ENCODE measurements at places on chromosomes 12 and 14.

DNA sequence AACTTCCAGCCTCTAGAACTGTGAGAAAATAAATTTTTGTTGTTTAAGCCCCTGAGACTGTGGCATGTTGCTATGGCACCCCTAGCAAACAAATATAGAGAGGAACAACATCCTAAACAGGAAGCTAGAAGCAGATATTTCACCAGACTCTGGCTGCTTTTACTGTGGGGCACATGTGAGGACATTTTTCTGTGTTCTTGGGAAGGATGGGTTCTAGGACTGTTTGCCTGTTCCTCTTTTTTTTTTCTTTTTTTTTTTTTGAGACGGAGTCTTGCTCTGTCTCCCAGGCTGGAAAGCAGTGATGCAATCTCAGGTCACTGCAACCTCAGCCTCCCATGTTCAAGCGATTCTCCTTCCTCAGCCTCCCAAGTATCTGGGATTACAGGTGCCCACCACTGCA lies 4.2 kb upstream of the HRK start:
- DNase-seq = no peak

- DNase-seq = no peak
These were observed 97.9 kb downstream of the KCNMB4 start for GRCh38 chr12:70463997-70464396.

DNA sequence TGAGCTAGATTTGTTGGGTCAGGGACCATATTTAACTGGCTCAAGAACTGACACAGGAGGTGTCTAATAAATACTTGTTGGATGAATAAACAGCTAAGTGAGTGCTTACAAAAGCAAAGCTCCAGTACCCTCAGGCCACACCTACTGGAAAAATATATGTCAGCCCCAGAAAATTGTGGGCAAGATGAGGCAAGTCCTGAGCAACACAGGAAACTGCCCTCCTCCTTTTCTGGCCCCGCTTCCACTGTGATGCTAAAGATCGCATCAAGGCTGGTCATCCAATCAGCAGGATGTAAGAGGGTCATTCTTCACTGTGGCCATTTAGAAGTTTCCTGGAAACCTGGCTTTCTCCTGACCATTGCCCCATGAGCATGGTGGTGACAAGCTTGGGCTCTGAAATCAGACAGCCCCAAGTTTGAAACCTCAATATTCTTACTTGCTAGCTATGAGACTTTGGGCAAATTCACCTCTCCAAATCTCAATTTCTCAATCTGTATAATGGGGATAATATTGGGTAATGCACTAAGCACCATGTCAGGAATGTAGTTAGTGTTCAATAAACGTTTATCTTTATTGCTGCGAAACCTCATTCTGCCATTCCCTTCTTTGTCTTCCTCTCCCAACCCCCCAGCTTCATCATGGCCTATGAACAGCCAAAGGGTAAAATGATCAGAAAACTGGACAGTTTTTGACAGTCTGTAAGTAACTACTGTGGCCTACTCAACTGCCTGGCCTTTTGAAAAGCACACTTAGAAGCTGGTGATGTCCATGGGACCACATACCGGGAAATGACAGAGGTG lies 139.3 kb upstream of the PZP start:
- peak; percentile 40 for DNase-seq

GRCh38 chr12:24728826-24729225 lies 220.1 kb downstream of the BCAT1 start:
- no peak for DNase-seq

DNA sequence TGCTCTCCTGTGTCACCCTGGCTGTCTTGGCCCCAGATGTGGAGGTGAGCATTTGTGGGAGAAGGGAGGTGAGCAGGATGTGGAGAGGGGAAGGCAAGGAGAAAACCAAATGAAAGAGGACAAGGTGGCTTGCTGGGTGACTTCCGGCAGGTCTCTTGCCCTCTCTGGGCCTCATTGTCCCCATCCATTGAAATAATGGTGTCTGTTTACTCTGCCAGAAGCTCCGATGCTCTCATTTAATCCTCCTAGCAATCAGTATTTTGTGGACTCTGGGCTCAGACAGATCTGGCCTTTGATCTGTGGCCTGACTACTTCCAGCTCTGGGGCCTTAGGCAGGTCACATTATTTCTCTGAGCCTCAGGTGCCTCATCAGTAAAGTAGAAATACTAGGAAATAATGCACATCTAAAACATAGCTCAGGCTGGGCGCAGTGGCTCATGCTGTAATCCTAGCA lies 30.6 kb downstream of the MVK start:
- DNase-seq = no peak

DNA sequence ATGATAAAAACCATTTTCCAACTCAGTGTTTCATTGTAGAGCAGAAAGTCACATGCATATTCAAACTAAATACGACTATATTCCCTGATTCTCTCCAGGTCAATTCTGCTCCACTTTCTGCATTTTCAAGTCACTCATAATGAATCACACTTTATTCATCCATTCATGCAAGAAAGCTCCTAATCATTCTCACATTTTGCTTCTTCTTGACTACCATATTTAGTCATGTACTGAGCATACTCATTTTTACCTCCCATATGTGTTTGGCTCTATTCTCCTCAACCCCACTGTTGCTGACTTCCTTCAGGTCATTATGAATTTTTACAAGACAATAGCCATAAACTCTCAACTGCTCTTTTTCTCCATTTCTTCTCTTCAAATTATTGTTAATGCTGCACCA lies 43.4 kb upstream of the PIK3C2G start:
- DNase-seq = no peak
